NCI-H1092 treated with DMSO at 0.1 percent for 48 hours (cell line): ENCODE measurements at places on chromosomes 2 and 18.

- no peak for DNase-seq
These were observed 2.1 kb upstream of the VWA3B start for GRCh38 chr2:98084869-98085238.

- DNase-seq: no peak
These were observed 212.9 kb upstream of the STON1 start for GRCh38 chr2:48316753-48317750.

DNA sequence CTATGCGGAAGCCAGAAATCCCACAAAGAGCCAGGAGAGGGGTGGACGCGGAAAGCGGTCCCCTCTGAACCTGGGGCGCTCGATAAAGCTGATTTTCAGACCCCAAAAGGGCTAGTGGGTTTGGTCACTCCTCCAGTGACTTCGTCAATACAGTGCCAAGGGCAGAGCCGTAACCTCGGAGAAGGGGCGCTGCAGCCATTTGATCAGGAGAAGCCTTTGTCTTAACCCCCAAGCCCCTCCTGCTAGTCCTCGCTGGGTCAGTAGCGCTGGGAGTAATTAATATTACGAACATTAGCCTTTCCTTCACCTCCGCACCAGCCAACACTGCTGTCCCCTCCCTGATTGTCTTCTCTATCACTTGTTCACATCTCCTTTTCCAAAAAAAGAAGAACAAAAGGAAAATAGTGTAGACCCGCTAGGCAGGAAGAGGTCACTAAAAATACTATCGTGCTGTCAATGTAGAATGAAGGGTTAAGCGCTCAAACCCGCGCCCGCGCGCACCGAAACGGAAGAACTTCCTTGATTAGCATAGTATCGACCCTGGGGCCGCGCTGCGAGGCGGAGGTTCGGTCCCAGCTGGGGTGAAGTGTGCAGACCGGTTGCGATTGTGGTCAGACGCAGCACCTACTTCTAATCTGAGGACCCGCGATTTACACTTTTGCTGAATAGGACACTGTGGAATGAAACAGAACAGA lies 63.2 kb upstream of the MAPRE2 start:
- DNase-seq: peak; percentile 63

- DNase-seq: no peak
These were observed 290.9 kb downstream of the IRS1 start for GRCh38 chr2:226508683-226509082.

GRCh38 chr2:16708173-16708572 lies 42.5 kb upstream of the CYRIA start:
- no peak for DNase-seq

DNA sequence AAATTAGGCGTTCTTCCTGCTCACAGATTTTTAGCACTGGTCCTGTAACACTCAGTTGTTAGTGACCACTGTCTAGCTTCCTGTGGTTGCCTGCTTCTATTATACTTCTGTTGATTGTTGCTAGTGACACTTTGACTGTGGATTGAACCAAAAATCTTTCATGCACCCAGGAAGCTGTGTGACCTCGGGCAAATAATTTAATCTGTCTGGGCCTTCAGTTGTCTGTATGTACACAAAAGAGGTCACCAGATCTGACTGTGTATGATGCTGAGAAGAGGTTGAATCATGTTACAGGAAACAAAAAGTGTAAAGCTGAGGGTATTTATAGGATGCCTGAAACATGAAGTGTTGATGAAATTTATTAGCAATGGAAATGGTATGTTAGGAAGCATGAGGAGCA lies 12.7 kb downstream of the ICOS start:
- DNase-seq: no peak

GRCh38 chr2:134327367-134327766 lies 73.5 kb downstream of the MGAT5 start:
- DNase-seq: no peak

- no peak for DNase-seq
These were observed 76.4 kb downstream of the HDAC4 start for GRCh38 chr2:239324456-239324855.

- no peak for DNase-seq
These were observed 959.4 kb upstream of the CELF4 start for GRCh38 chr18:38525039-38525438.

- no peak for DNase-seq
These were observed 89.3 kb downstream of the EHBP1 start for GRCh38 chr2:62794791-62795190.

- no peak for DNase-seq
These were observed 20.5 kb downstream of the RND3 start for GRCh38 chr2:150466741-150467620.

DNA sequence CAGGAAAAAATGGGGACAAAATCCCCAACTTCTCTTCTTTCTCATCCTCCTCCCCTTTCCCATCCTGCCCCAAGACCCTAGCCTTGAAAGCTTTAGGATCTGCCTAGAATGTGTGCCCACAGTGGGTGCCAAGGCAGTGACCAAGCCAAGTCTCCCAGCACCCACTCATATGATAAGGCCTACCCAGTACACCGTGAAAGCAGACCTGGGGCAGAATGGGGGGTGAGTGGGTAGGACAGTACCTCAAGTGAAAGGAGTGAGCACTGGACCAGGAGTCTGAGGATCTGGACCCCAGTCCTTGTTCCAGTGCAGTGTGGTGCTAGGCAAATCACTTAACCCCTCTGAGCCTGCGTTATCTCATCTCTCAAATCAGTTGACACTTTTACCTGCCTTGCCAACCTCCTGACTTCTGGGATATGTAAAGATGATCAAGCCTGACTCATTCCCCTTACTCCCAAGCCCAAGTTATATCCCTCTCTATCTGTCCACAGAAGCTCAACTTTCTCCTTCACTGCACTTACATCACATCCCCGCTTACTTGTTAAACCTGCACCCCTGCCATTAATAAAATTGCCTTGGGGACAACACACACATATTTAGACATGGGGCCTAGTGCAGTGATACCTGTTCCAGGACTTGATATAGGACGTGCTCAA lies 109.7 kb downstream of the ATL2 start:
- DNase-seq: no peak

GRCh38 chr2:43701111-43701510 lies 24.9 kb upstream of the C1GALT1C1L start:
- DNase-seq: no peak

DNA sequence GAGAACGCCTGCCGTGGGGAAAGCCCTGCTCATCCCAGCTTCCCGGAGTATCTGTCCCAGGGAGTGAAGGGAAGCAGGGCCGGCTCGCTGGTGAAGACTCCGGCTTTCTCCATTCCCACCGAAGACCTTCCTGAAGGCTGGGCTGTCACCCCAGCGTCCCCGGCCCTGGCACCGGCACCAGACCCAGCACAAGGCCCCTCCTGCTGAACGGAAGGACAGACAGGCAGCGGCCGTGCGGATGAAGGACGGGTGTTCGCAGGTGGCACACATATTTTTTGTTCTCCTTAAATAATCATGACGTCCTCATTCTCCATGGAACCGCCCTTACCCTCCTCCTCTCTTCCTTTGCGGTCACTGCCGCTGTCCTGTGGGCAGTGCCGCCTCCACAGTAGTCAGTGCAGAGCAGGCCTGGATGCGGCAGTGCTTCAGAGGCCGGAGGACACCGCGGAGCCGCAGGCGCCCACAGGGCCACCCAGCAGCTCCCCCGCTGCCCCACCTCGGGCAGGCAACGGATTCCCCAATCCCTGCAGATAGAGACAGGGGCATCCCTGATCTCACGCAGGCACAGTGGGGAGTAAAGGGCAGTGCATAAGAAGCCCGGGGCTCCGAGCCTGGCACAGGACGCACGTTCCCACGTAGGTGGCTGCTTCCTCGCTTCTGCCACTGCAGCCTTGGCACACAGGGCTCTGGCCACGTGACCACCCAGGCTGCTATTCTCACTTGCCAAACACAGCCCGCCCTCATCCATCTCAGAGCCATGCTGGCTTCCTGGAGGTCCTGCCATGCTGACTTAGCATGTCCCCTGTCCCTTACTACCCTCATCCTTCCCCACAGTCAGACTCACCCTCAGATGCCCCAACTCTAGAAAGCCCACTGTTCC lies 229.7 kb downstream of the EIPR1 start:
- DNase-seq: no peak

- DNase-seq: no peak
These were observed 384.6 kb downstream of the PLCL1 start for GRCh38 chr2:198188982-198189381.

DNA sequence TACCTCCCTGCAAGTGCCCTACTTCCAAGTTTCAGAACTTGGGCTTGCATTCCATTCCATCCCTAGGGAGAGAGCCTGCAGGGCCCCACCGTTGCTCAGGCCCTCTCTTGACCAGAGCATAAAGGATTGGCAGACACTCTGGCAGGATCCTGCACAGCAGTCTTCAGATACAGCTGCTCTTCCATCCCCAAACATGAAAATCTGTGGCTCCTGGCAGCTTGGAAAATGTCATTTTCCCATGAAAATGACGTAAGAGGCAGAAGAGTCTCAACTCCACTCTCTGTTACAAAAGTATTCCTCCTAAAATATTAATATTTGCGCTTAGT lies 162.6 kb downstream of the GFPT1 start:
- DNase-seq: no peak

GRCh38 chr2:144552821-144553220 lies 32.9 kb upstream of the ZEB2 start:
- DNase-seq: no peak

DNA sequence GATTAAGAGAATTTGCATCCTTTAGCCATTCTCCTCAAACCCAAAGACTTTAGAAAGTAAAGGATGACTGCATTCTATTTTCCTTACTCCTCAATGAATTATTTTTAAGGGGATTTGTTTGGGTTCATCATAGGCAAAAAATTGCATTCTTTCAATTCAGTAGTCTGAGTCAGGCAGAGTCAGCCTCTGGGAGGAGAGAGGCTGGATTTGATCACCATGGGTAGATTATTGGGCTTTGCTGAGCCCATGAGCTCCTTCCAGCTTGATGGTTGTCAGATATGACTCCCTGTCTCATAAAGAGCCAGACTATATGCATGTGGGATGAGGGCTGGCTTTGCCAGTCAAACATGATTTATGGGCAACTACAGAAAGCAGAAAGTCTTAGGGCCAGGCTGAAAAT lies 101.2 kb downstream of the KCNS3 start:
- DNase-seq: no peak

GRCh38 chr2:159002462-159003111 lies 34.1 kb downstream of the TANC1 start:
- DNase-seq: no peak

GRCh38 chr2:136381245-136381644 lies 263.3 kb upstream of the CXCR4 start:
- DNase-seq: no peak

GRCh38 chr2:113979191-113980128 lies 89.6 kb downstream of the ACTR3 start:
- DNase-seq: no peak

GRCh38 chr2:120605231-120605935 lies 130.3 kb upstream of the GLI2 start:
- no peak for DNase-seq

DNA sequence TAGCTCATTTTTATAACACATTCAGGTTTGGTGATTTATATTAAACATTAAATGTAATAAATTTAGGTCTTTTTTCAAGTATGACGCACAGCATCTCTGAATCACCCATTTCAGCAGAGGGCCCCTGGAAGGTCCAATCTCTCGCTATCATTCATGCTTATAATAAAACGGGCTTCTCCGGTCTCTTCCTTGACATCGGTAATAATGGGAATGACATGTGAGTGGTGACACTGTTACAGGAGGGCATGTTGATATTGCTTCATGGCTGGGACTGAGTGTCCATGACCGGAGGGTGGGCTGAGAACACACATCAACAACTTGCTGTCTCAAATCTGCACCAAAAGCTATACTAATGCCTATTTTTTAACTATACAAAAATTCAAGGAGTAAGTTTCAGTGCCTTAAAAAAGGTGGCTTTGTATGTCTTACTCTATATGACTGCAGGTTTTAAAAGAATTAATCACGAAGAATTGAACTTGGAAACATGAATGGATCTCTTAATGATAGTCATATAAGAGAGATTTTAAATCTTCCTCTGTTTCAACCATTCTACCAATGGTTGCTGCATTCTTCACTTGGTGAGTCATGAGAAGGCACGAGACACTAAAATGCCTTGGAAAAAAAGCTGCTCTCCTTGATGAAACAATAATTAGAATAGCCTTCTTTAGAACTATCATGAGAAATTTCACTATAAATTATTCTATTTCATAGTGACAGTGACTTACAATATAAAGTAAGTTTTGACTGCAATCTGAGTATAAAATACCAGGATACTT lies 101.9 kb upstream of the NRP2 start:
- no peak for DNase-seq

DNA sequence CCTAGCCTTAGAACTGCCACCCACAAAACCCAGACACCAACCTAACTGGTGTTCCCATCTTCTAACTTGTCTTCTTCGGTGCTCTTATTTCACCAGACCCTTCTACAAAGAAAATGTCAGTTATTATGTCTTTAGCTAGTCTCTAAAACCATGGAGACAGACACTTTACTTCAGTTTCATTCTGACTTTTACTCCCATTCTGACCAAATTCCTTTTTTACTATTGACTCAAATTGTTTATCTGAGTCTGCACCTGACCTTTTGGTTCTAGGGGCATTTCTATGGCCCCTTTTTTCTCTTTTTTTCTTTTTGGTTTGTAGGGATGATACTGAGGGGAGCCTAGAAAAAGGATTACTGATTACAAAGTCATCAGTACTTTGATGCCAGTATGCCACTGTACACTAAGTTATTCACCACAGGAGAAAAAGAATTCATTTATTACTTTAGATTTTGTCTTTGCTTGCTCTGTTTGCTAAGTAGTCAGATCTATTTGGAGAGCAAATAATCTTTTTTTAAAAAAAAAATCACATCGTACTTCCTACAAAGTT lies 6.8 kb upstream of the SLC1A4 start:
- DNase-seq: no peak

DNA sequence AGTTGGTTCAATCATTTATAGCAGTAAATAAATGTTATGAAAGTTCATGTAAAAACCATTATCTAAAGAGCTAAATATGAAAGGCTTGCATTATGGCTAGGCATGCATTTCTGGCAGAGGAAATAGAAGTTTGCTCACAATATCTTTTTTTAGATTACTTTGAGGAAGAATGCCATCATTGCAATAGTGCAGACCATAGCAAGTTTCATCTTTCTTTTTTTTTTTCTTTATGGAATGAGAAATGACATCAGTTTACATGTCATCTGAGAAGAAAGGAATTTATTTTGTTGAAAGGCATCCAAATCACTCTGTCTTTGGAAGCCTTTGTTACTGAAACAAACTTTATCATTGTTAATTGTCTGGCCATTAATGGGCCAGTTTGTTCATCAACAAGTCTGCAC lies 74.5 kb upstream of the NCKAP5 start:
- no peak for DNase-seq
